ENCODE measurements at places on chromosomes 6 and 20.

- no peak for DNase-seq
Measured at GRCh38 chr6:137717074-137718073, 149.7 kb upstream of the TNFAIP3 start.

DNA sequence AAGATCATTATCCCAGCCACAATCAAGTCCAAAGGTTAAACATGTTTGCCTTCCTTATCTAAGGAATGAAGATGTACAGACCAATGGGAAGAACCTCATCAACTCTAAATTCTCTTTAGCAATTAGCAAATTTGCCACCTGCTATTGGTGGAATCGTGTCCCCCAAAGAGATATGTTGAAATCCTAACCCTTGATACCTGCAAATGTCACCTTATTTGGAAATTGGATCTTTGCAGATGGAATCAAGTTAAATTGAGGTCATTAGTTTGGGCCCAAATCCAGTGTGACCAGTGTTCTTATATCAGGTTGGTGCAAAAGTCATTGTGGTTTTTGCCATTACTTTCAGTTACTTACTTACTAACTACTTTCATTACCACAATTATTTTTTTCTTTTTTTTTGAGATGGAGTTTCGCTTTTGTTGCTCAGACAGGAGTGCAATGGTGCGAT lies 31.3 kb downstream of the KLHL31 start:
- no peak for DNase-seq

DNA sequence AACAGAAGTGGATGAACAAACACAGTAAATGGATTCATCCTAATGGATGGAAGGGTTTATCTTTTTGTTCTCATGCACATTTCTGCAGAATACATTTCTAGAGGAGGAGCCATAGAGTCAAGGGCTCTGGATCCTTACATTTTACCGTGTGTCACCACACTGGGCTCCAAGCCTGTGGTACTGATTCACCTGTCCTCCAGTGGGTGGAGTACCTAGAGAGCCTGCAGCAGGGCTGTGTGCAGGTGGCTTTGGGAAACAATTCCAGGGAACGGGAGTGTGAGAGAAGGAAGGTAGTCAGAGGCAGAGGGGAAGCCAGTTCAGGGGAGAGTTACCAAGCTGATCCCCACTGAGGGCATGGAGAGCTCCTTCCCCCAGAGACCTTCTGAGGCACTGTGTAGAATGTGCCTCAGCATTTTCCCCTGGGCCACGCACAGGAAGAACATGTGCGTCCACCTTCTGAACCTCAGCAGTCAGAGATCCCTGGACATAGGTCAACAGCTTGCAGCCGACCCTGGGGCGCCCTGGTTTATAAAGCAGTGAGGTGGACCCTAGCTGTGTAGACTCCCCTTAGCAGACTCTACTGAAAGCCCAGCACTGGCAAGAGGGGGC lies 85.3 kb upstream of the SLC22A23 start:
- no peak for DNase-seq

DNA sequence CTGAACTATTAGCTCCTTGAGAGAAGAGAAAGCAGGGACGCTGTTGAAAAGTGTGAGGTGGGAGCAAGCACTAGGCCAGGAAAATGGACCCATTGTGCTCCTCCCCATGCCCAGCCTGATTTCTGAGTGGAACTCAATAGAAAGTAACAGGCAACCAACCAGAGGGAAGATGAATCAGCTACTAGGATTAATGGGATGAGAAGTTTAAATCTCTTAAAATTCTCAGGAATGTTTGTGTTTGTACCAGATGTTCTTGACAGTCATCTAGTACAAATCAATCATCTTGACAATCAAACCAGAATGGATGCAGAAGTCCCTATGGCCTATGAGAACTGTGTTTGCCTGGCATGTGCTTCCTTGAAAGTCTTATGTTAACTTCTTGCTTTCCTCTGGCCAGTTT lies 48.9 kb downstream of the HDDC2 start:
- no peak for DNase-seq

GRCh38 chr6:157260735-157261410 lies 62.4 kb downstream of the TMEM242 start:
- no peak for DNase-seq

DNA sequence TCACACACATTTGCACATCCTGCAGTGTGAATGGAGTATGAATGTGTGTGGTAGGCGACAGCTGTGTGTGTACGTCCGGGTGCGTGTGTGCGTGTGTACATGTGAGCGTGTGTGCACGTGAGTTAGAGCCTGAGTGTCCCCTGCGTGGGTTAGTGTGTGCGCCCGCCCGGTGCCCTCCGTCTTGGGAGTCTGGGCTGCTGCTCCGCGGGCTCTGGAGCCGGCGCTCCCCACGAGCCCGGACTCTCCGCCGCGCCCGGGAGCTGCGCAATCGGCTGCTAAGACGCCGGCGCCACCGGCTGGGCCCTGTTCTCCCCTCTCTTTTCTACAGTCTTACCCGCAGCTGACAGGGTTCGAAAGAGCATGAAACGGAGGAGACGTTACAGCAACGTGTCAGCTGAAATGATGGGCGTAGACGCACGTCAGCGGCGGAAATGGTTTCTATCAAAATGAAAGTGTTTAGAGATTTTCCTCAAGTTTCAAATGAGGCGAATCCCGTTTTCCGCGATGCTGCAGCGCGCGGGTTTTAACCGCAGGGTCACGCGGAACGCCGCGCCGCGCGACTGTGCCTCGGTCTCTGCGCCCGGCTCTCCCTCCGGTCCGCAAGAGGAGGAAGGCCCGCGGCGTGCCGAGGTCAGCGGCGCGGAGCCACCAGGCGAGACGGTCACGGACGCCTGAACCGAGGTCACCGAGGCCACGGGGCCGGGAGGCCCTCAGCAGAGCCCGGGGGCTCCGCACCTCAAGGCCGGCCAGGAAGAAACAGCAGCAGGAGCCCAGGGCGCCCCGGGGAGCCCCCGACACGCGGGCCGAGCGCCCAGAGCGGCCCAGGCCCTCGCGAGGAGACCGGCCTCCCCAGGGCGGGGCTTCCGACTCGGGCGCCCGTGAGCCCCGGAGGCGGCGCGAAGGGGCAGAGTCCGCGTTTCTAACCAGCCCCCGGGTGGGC lies 95.3 kb upstream of the BHLHE23 start:
- peak; percentile 57 for DNase-seq

DNA sequence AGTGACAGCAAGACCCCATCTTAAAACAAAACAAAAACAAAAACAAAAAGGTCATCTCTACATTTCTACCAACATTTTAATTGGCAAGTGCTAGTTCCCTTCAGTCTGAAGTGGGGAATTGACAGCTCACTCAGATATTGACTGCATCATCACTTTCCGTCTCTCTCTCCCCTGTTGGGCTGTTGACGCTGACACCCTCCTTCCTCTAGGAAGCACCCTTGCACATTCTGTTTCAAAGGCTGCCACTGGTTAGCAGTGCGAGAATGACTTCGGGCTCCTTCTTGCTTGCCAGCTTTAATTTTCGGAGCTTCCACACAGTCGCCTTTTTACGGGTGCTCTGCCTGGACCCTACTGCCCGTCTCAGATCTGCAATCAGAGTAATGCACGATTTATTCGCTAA lies 96.6 kb upstream of the INSM1 start:
- no peak for DNase-seq

DNA sequence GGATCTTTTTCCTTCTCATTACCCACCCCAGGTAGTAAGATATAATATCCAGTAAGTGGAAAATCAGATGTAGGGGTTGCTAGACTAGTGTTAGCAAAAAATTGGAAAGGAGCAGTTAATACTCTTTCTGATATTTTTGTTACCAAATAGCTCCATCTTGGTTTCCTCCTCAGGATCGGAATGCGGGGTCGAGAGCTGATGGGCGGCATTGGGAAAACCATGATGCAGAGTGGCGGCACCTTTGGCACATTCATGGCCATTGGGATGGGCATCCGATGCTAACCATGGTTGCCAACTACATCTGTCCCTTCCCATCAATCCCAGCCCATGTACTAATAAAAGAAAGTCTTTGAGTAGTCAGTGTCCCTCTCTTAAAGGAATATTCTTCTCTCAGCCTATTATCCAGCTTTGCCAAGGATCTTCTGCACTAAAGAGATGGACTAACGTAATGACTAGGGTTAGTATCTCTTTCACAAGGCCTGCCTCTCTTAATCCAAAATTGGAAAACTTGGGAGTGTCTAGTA lies 1.5 kb downstream of the ROMO1 start:
- no peak for DNase-seq

DNA sequence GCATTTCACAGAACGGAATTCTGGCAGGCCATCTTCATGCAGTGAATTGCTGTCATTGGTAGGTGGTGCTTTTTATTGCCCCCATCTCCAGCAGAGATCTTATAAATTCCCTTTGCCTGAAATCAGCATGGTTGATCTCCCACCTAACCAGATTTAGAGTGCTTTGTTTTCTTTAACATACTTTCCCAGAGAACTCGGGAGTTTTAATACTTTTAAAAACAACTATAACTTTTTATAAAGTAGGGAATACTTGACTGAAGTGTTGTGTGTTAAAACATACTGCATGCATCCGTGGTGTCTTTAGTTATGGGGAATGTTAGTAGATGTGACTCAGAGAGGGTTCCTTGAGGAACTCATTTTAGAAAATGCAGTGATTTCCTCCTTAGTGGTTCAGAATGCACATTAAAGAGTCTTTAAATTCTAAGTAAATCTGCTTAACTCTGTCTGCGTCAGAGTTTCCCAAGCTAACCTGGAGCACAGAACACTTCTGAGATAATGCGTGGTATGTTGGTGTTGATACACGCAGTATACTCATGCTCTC lies 54.9 kb downstream of the AKAP12 start:
- DNase-seq: no peak
